Pericardium fibroblast (primary cell): ENCODE measurements at places on chromosomes 5 and 9. TPM values are rescaled to one million over a fixed set of nuclear protein-coding genes. Genes with fewer than 3 reads are reported as not detected.

Gene MEIKIN
- not detected in 2 replicates for total RNA-seq

Gene MRPS2
- 34.1 and 40.9 TPM in 2 replicates for total RNA-seq

Gene LMX1B
- not detected in 2 replicates for total RNA-seq

Gene IFNA2
- not detected in 2 replicates for total RNA-seq

Gene LRRC14B
- total RNA-seq, result not detected in 2 replicates

Gene MEGF10
- total RNA-seq, result 4.1 TPM in 1 of 2 replicates, not detected in the other

Gene TNFSF8
- total RNA-seq, result not detected in 2 replicates

Gene C9
- not detected in 2 replicates for total RNA-seq

Gene RHOBTB3
- total RNA-seq, result 140 and 143 TPM in 2 replicates

Gene ST8SIA4
- total RNA-seq, result 0.47 and 0.85 TPM in 2 replicates

Gene SLC34A1
- not detected in 2 replicates for total RNA-seq

Gene ARHGEF37
- total RNA-seq, result 0.43 and 3.2 TPM in 2 replicates

Gene DNAH5
- 0.77 TPM in 1 of 2 replicates, not detected in the other for total RNA-seq

Gene SPINK13
- total RNA-seq, result not detected in 2 replicates

Gene ACOT12
- not detected in 2 replicates for total RNA-seq
